ENCODE measurements at places on chromosomes 5 and 9.
A peak's percentile ranks its signal among the peaks of the same experiment; 100 is the strongest.

GRCh38 chr5:153617190-153617589, 126.7 kb downstream of the GRIA1 start:
- no peak for DNase-seq

- DNase-seq, result no peak
Observed at GRCh38 chr9:34151398-34151797, 24.9 kb upstream of the DCAF12 start.

DNA sequence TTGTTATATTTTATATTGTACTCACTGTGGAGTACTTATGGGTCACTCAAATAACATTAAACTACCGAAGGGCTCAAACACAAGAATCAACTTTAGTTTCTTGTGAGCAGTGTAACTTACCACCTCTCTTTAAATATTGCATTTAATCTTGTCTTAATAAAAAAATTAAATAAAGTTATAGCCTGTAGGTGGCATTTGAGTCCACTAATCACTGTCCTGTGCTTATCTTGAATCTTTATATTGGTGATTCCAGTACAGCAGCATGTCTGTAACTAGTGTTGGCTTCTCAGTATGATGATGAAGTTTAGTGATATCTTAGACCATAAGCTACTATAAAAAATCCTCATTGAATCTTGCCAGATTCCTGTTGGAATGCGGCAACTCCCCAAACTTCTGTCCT, 313.8 kb downstream of the FAM170A start:
- no peak for DNase-seq

DNA sequence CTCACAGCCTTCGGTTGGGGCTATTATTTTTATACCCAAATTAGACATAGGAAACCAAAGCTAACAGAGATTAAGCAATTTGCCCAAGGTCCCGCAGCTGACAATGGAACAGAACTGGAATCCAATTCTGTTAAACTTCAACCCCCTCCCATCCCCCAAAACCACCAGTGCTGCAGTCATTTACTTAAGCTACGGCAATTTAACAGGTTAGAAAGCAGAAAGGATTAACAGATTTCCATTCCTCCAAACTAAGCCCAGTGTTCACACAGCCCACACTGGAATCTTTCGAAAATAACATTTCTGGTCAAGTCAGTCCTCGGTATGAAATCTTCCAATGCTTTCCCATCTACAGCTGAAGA, 1023.1 kb upstream of the DMAC1 start:
- DNase-seq, result no peak

GRCh38 chr5:103389846-103390245, 131.3 kb downstream of the MACIR start:
- no peak for DNase-seq

DNA sequence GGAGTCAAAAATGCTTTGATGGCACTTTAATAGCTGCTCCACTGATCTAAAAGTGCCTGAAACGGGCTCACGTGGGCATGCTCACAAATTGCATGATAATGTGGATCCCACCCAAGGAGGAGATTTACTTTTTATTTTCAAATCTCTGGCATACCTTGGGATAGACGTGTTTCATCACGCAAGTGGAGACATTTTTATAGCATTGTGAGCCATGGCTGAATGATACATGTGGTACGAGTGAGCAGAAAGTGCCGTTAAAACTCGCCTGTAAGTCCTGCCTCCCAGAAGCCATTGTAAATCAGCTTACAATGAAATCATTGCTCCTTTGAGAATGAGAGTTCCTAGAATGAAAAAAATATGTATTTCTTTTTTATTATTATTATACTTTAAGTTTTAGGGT, 514.7 kb downstream of the MAT2B start:
- no peak for DNase-seq

GRCh38 chr5:68960456-68960855, 133.4 kb upstream of the SLC30A5 start:
- no peak for DNase-seq

DNA sequence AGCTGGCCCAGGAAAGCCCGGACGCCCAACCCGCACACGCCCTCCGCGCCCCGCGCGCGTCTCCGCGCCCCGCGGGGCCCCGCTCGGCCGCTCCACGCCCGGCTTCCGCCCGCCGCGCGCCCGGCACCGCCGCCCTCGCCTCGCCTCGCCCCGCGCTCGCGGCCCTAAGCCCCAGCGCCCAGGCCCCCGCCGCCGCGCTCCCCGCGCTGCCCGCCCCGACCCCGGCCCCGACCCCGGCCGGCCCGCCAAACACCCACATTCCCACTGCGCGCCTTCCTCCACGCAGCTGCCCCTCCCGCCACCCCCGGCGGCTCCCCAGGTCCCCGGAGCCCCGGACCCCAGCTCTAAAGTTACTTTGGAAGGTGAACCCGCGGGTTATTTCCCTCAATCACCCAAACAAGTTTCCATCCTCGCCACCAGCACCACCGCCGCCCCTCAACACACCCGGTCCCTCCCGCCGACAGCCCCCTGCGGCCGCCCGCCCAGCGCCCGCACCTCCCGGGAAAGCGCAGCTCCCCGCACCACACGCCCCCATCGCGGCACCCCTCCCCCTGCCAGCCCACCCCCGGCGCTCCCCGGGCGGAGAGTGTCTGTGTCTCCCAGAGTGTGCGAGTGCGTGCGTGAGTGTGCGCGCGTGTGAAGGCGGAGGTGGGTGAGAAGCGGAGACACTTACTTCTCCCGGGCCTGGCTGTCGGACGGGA, 439 bp downstream of the SSBP2 start:
- DNase-seq, result peak; percentile 5

DNA sequence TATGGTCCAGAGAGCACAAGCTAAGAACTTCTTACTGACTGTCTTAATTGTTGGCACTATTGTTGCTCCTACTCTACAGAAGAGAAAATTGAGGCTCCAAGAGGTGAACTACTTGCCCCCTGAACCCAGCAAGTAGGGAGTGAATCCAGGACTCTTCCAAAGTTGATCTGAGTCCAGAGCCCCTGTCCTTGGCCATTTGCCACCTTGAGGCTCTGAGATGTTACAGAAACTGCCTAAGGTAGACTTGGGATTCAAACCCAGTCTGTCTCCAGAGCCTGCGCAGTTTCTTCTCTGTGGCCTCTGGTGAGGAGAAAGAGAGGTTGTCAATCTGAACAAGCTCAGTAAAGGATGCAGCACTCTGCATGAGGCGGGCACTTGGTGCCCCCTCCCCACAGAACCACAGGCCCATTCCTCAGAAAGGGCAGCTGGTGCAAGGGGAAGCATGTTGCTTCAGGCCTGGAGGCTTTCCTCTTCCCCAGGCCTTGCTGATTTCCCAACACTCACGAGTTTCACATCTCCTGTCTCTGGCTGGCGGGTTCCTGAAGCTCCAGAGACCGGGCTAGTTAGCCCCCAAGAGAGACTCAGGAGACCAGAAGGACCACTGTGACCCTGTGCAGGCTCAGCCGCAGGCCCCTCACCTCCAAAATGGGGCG, 2.9 kb upstream of the LCP2 start:
- no peak for DNase-seq

DNA sequence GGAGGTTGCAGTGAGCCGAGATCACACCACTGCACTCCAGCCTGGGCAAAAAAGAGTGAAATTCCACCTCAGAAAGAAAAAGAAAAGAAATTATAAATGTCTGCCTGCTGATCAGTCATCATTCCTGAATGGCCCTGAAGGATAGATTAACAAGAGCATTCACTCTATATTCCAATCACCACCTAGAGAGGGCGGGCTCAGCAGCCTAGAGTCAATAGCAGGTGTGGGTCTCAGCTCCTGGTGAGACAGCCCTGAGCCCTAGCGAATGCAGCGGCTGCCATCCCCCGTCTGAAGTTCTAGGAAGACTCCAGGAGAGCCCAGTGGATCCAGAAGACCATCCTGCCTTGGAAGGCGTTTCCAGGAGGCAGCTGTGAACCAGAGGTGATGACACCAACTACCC, 12.0 kb downstream of the FBP1 start:
- DNase-seq, result no peak

DNA sequence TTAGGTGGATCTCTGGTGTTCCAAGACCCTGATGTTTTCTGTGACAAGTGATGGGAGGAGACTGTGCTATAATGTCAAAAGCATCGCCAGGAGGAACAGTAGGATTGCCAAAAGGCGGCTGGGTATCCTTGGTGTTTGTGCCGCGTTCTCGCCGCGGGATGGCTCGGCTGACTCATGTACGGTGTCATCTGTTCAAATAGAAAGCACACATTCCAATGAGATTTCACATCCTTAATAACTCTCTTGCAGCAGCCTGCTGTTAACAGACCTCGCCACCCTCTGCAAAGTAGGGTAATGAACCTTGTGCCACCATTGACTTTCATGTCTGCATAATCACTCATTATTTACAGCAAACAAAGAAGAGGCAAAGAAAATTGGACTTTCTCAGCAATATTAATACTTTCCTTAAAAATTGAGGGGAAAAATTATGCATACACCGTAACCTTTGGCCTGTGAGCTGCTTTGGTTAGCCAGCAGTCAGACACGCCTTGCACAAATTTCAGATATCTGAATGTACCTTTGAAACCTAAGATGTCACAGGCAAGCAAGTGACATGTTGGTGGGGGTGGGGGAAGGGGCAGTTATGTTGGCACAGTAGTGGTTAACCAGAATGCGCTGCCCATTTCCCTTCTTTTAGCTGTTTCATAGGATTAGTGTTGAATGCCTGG, 289.4 kb downstream of the EFNA5 start:
- DNase-seq, result no peak

DNA sequence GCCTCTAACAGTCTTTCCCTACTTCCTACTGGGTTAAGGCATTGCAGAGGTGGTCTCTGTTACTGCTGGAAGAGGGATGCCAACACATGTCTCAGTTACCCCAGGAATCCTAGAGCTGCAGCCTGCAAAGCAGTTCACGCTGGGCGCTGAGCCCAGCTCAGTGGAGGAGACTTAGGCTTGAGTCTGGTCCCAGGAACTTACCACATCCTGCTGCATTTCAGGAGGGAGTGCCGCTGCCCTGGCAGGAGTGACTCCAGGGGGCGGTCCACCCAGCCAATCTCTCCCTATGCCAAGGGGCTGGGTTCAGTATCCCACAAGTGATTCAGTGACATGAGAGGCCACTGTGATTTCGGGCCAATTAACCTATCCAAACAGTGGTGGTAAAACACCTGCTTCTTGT, 7.6 kb downstream of the TTC16 start:
- DNase-seq, result no peak

- DNase-seq, result no peak
Observed at GRCh38 chr9:78210841-78211301, 25.0 kb upstream of the CEP78 start.

- DNase-seq, result no peak
Observed at GRCh38 chr5:177474002-177474476, 605 bp upstream of the DBN1 start.

GRCh38 chr9:8136477-8136876, 336.9 kb upstream of the DMAC1 start:
- no peak for DNase-seq

- no peak for DNase-seq
Observed at GRCh38 chr9:93037476-93037971, 21.0 kb upstream of the SUSD3 start.

- no peak for DNase-seq
Observed at GRCh38 chr9:26012797-26013196, 334.6 kb upstream of the TUSC1 start.

- no peak for DNase-seq
Observed at GRCh38 chr5:44727100-44727499, 81.6 kb upstream of the MRPS30 start.

DNA sequence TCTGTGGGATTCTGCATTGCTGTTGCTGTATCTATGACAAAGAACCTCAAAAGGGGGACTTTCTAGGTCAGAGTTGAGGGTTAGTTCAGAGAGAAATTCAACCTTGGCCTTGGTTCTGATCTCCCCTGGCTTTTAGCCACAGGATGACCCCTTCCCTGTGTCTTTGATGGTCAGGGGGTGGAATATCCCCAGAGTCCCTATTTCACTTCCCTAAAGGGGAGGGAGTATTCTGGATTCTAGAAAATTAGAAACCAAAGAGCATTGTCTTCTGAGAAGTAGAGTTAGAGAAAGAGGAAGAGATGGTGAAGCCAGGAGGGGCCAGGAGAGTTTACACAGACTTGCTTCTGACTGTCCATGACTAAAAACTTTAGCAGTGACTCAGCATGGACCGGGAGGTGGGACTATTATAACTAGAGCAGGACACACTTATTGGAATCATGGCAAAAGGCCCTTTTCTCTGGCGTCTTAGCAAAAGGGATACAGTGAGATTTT, 56.2 kb upstream of the LPAR1 start:
- no peak for DNase-seq

DNA sequence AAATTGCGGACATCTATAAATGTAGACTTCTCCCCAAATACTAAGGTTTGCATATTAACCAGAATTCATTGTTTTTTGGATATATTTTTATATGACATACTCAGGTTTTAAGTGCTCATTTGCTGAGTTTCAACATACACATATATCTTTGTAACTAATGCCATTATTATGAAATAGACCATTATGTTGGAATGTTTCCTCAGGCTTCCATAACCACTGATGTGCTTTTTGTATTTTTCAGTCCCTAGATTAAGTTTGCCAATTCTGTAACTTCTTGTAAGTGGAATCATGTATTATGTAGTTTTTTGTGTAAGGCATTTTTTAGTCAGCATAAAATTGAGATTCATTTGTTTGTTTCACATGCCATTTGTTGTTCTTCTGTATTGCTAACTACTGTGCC, 32.1 kb downstream of the HSPA4 start:
- DNase-seq, result no peak

GRCh38 chr5:156934450-156935211, 28.4 kb downstream of the TIMD4 start:
- DNase-seq, result peak; percentile 51

DNA sequence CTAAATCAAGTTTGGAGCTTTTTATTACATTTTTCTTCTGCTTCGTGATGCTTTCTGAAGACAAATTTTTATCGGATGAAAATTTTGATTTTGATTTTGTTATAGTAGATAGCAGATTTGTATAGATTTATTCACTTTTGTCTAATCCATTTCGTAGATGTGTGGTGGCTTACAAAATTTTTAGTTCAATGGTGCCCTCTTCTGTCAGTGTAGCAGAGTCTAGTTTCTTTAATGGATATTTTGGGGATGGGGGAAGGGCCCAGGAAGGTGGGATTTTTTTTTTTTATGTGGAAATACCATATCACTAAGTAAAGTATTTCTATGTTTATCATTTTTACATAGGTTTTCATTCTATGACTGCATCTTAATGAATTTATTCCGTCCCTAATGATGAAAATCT, 259.9 kb upstream of the TARS1 start:
- no peak for DNase-seq

DNA sequence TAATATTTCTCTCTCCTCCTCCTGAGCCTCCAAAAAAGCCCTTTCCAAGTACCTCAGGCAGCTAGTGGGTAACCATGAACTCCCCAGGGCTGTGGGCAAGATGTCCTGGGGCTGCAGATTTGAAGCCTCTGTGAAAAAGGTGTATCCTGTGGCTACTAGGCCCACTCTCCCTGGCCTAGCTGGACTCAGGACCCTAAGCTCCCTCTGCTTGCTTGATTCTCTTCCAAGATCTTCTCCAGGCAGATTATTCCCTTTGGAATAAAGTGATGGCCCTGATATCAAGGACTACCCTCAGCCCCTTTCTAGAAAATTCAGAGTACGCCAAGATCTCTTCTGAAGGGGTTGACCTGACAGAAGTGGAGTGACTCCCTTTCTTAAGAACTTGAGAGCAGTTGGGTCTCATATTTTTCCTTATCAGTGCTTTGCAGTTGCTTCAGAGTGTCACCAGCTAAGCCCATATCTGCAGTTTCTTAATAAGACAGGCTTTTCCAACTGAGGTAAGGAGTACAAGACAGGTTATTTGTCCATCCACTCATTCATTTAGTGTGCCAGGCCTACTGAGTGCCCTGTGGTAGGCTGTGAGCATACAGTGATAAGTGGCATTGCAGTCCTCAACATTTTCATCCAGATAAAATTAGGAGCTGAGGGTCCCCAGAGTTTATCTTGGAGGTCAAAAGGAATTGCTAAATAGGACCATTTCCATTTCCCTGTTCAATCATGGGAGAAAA, 42.5 kb downstream of the CYSTM1 start:
- DNase-seq, result no peak

- no peak for DNase-seq
Observed at GRCh38 chr5:115735108-115735998, 81.1 kb downstream of the CDO1 start.
